ENCODE measurements at places on chromosomes 3 and 15.

DNA sequence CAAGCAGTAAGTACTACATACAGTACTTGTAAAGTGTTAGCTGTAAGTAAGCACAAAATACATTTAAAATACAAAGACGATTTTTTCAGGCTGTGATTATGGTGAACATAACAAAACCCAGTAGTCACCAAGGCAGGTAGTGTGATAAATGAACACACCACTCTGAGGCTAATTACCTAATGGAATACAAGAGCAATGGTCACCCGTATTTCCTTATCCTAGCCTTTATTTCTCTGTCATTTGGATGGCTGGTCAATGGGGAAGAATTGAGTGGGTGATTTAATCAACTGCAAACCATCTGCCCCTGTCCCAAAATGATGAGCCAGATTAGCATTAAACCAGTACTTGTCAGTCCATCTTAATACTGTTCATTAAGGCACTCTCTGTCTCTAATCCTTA is 89.2 kb upstream of the CGNL1 start:
- DNase-seq, result no peak

GRCh38 chr15:58517252-58517681 is 85.5 kb downstream of the LIPC start:
- no peak for DNase-seq

- no peak for DNase-seq
Observed at GRCh38 chr15:61835029-61835428, 225.2 kb downstream of the VPS13C start.

GRCh38 chr3:123511726-123512125 is 62.8 kb upstream of the ADCY5 start:
- no peak for DNase-seq

DNA sequence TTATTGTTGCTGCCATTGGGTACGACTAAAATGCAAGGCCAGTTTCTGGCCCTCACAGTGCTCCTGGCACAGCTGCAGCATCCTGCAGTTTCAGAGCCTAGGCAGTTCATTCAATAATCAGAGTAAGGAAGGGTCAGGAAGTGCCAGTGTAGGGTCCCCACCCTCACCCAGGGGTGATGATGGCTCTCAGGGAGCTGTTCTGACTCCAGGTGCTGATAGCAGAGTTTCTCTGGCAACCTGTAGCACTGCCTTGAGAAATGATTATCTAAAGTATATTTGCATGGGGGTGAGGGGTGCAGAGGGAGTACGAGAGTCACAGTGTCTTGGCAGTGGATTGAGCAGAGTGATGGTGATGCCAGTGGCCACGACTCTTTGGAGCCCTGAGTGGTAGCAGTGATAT is 15.5 kb upstream of the IL16 start:
- no peak for DNase-seq

DNA sequence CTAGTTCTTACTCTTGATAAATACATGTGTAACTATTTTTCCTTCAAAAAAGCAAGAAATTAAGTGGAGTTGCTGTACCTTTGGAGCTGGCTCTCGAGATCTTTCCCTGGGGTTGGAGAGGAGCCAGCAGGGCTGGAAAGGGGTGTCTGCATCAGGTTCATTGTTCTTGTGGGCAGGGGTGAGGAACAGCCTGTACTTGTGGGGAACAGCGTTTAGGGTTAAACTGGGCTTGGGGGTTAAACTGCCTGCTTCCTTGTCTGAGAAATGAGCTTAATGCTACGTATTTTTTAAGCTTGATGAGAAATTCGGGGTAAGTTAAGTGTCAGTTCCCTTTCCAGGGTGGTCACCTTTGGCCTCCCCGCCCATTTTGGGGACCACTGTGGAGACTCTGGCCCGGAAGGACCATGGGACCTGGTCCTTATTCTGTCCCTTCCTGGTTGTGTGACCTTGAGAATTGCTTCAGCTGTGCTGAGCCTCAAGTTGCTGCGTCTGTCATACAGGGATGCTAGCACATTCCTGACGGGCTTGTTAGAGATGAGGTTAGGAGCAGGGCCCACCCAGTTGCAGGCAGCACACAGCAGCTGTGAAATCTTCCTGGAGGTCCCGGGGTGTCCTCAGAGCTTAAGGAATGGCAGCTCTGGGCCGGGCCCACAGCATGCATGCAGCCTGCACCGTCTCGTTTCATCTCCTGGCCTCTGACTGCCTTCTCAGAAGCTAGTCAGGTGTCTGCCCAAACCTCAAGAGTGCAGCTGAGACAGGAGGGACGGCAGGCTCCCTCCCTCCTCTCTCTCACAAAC is 11.6 kb downstream of the H1-8 start:
- DNase-seq, result no peak

DNA sequence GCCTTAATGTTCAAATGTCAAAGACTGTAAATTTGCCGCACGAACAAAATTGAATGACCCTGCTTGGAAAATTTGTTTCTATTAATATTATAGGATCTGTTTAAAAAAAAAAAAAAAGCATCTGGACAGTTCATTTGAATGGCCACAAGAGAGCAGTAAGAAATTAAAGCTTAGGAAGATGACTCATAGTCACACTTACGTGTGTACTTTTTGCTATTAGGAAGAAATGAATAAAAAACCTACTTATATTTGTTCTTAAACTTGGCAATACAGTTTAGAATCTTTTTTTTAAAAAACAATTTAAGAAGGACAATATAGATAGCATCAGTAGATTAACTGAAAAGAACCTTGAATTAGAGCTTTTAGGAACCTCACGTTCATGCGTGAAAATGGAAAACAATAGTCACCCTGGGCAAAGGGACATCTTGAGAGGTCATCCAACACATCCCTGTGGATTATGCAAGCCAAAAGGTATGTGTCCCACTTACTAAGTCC is 621.8 kb downstream of the MECOM start:
- peak; percentile 82 for DNase-seq

GRCh38 chr3:179265875-179266274 is 15.0 kb upstream of the KCNMB3 start:
- no peak for DNase-seq

- no peak for DNase-seq
Observed at GRCh38 chr3:45992133-45992729, 3.4 kb downstream of the FYCO1 start.

DNA sequence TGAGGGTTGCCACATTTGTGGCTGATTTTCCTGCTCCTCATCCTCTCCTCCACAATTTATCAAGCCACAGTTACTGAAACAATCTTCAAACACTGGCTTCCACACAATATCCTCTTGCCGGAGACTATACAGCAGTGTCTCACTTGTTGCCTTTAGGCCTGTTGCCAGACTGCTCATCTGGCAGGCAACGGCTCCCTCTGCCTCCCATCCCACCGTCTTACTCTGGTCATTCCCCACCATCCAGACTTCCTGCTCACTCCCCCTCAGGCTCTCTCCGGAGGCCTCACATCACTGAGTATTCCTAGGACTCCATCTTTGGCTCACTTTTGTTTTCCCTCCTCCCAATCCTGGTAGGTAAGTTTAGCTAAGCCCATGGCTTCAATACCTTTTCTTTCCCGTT is 301.9 kb downstream of the IL20RB start:
- no peak for DNase-seq

DNA sequence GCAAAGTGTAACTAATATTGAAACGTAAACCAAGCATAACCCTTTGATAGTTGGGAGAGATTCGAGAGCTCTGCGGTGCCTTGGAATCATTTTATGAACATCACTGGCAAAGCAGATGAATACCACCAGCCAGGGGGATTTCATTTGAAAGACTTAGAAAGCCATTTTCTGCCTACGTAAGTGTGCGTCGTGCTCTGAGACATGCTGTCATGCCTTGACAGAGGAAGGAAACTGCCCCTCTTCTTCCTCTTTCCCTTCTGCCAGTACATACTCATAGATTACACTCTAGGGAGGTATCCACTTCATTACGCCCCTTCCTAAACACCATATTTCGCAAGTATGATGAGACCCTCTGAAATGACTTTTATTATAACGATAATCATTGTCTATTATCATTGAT is 3.3 kb upstream of the MTHFS start:
- DNase-seq, result no peak

DNA sequence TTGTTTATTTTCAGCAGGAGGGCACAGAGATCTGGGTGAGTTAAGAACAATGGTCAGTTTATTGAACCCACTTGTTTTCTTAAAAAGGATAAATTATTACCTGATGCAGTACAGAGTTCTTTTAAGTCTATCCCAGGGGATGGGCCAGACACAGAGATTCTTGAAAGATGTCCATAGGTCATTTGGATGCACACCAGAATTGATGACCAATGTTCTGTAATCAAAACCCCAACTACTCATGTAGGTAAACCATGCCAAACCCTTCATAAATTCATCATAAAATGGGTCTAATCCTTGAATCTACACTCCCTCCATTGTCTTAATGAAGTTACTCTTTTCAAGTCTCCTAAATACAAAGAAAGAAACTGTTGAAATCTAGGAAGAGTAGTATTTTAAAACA is 273.0 kb upstream of the COL8A1 start:
- DNase-seq, result peak; percentile 83

- no peak for DNase-seq
Observed at GRCh38 chr3:140748903-140749302, 71.0 kb downstream of the TRIM42 start.

- DNase-seq, result no peak
Observed at GRCh38 chr3:122677216-122677615, 3.4 kb upstream of the PARP14 start.

DNA sequence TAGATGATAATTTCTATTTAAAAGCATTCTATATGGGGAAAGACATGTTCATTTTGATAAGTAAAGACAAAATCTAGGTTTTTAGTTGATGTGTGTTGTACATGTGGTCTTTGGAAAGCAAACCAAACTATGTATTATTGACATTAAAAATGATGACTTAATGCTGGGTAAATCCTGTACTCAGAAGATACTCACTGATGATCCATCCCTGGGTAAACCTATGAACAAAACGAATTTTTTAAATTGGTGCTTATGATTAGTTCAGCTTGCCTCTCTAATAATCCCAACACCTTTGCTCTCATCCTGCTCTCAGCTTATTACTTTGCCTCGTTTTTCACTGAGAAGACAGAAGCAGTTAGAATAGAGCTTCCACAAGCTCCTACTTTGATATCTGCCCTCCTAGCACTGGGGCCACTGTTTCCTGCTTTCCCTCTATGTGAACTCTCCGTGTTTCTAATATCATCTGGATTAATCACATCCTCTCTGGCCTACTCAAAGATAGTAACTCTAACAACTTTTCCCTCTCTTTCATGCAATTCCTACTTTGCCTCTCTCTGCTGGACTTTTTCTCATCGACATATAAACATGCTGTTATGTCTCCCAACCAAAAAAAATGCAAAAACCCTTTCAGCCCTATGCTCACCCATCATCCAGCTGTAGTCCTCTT is 29.3 kb downstream of the RARRES1 start:
- peak; percentile 57 for DNase-seq

GRCh38 chr3:21256932-21257331 is 494.1 kb downstream of the ZNF385D start:
- no peak for DNase-seq

DNA sequence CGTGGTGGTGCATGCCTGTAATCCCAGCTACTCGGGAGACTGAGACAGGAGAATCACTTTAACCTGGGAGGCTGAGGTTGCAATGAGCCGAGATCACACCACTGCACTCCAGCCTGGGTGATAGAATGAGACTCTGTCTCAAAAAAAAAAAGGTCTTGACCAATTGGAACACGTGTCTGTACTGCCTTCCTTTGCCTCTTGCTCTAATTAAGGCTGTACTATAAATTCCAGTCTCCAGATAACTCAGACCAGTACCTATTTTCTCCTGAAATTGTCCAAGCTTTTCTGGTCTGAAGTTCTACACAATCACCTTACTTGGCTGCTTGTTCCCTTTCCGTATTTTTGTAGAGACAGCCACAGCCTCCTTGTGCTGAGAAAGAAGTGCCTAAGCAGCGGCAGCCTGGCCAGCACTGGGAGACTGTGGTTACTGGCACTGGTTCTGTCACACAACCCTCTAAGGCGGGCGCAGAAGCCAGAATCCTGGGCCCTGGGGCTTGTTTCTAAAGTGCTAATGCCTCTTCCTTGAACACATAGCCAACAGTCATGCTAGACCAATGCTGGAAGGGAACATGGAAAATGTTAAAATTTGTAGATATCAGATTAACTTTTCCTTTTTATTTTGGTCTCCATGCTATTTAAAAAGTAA is 6.2 kb upstream of the CEP70 start:
- DNase-seq, result no peak
